ENCODE measurements at places on chromosomes 2 and 18.

- DNase-seq: no peak
These were observed 76.2 kb upstream of the ODC1 start for GRCh38 chr2:10524341-10524740.

DNA sequence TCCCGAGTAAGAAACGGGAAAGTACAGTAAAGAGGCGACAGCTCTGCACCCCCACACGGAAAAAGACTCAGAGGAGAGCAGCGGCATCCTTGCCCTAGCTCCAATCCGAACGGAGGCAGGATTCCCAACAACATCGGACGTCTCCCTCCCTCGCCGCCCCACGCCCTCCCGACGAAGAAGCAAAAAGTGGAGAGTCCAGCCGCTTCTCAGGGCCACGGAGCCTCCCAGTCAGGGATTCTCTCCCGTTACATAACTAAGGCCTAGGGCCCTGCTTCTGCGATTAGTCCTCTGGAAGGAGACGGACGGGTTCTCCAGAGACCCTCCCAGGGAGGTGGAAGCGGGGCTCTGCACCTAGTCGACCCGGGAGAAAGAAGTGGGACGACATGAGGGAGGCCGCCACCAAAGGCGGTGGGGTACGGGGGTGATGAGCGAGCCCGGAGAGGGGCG is 587 bp downstream of the SUMO1 start:
- peak; percentile 51 for DNase-seq

GRCh38 chr18:35683021-35683420 is 101.5 kb downstream of the GALNT1 start:
- no peak for DNase-seq

DNA sequence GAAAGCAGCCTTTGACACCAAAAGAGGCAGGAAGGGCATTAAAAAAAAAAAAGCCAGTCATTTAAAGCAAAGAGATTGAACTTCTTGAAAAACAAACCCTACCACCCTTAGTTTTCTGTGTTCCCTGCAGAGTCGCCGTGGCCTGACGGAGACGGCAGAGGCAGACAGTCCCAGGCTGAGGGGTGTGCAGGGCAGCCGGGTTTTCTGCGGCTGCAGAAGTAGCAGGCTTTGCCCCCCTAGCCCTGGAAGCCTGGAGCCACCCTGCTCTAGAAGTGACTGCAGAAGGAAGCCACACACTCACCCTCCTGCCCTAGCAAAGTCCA is 2.8 kb downstream of the INPP5D start:
- no peak for DNase-seq

- no peak for DNase-seq
These were observed 1.1 kb upstream of the NAPG start for GRCh38 chr18:10524507-10525370.

GRCh38 chr18:74817576-74817975 is 219.9 kb downstream of the ZNF407 start:
- no peak for DNase-seq

DNA sequence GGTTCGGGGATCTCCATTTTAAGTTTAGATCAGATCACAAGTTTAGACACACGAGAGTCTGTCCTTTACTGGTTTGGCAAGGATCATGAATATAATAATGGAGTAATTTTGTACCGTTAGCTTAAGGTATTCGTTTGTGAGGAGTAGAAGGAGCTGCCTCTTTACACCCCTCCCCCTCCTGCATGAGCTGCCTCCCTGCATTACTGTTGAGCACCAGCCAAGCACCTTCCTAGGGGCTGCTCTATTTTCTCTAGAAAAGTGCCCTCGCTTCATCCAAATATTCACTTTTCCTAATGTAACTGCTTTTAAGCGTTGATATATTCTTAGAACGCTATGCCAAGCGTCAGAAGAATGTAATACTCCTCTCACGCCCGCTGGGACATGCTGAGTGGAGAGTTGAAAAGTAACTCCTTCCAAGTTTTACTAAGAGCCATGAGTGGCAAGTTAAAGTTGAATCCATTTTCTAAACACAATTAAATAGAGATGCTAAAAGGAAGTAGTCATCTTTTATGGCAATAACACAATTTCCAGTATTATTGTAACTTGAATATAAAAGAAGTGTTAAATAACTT is 25.4 kb upstream of the SCN7A start:
- DNase-seq: no peak

DNA sequence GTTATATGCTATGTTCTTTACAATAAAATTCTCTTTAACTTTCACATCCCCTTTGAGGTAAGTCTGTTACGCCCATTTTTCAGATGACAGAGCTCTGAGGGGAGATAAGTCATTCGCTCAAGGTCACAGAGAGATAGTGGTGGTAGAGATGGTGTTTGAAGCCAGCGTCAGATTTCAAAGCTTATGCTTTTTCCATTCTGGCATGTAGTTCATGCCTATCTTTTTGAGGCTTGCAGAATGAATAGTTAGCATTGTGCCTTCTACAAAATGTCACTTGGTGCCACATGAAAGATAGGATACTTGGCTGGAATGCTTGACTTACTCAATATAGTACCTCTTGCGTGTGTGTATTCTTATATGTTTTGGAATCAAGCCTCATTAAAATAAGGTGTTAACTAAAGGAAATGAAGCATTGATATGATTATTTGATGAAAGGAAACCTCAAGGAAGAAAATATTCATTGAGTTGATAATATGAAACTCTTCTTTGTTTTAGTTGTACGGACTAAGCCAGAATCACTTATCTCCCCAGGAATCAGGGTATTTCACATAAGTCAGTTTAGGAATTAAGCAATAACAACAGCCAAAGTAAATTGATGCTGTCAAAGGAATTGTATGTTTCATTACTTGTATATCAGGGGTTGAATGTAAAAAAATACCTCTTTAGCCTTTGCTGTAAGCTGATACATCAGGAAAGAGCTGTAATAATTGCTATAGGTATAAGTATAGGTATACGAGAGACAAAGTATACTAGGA is 15.5 kb downstream of the SPATS2L start:
- no peak for DNase-seq

GRCh38 chr18:63997041-63997440 is 27.2 kb downstream of the SERPINB8 start:
- no peak for DNase-seq

DNA sequence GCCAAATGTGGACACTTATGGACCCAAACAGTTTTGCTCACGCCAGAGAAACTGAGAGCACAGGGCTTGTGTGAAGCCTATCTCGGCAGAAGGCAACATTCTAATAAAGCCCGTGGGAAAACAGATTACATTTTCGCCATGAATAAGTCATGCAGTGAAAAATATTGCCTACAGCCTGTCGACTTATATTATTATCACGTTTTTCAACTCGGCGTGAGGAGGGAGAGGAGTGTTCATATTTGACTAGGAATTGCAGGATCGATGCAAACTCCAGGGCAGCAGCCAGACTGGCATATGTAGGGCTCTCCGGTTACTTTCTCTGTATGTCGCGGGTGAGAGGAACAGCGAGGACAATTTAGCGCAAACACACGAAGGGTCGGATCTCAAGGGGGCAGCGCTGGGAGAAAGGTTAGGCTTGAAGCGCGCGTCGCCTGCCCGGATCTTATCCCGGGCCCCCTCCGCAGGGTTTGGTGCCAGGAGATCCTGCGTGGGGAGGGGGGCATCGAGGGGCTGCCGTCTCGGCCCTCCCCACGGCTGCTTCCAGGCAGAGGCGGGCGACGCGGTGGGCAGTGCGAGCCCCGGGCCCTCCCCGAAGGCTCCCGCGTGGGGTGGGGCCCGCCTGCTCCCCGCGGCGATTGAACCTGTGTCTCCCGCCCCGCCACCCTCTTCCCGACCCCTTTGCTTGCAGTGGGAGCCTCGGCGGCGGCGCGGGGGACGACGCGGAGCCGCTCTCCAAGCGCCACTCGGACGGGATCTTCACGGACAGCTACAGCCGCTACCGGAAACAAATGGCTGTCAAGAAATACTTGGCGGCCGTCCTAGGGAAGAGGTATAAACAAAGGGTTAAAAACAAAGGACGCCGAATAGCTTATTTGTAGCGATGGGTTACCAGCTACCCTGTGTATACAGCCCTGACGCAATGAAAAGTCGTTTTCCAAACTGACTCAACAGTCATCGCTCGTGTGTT is 4.4 kb downstream of the ADCYAP1 start:
- DNase-seq: peak; percentile 88

- DNase-seq: peak; percentile 9
These were observed 110.9 kb upstream of the CCDC150 start for GRCh38 chr2:196528486-196529223.

GRCh38 chr2:163248376-163249253 is 410.0 kb upstream of the KCNH7 start:
- no peak for DNase-seq

DNA sequence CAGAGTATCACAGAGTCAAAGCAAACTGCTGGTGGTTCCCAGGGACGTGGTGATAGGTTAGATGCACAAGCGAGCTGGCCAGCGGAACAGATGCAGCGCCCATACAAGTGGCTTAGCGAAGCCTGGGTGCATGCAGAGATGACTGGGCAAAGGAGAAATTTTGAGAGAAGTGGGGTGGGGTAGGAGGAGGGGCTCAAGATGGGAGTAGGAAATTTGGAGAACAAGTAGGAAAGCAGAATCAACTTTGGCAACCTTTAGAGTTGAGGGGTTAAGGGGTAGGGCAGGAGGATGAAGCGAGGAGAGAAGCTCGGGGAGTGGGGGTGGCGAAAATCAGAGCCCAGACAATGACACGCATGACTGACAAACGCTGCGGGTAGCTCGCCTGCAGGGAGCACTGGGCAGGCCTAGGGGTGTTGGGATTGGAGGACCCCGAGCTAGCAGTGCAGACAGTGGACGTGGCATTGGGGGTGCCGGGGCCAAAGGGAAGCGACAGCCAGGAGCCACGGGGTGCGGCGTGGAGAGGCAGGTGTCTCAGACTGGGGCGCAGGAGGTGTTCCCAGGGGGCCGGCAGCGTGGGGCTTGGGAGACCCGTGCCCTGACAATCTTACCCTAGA is 431 bp downstream of the FAM98A start:
- DNase-seq: peak; percentile 57

DNA sequence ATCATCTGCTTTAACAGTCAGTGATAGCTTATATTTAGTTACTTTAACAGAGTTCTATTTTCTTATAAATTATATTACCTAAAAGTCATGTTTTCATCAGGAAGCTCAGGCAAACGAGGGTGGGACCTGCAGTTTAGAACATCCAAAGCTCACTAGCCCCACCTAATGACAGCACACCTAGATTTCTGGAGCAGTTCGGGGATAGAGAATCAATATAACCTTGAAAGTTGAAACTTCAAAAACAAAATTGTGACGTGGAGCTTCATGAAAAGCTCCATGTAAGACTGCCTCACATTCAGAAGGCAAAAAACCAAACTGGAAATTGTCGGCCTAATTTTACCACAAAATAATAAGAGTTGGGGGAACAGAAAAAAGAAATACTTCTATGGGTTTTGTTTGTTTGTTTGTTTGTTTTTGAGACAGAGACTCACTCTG is 185.9 kb upstream of the CCDC150 start:
- DNase-seq: peak; percentile 65

DNA sequence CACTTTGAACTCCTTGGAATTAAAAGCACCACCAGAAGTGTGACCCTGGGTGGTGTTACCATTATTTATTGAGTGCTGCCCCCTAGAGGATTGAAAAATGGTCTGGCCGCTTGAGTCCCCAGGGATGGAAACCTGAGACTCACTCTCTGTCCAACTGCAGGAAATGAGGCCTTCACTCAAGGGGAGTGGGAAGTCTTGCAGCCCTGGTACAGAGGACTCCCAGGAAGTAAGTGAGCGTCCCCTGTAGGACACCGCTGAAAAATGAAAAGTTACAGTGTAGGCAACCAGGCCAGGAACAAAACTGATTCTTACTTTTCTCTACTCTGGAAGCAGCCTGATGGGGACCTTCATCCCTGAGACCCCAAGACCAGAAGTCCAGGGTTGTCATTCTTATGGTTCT is 2.2 kb upstream of the NRP2 start:
- DNase-seq: peak; percentile 95

DNA sequence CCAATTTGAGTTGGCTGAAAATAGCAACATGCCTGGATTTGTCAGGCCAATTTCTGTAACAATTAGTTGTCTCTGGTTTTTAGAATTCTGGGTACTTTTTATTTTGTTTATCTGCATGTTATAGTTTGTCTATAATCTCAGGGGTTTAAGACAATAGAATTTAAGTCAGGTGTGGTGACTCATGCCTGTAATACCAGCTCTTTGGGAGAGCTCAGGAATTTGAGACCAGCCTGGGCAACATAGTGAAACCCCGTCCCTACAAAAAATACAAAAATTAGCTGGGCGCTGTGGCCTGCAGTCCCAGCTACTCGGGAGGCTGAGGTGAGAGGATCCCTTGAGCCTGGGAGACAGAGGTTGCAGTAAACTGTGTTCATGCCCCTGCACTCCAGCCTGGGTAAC is 114.4 kb upstream of the GLS start:
- DNase-seq: no peak

GRCh38 chr18:78980777-78981380 is 1.3 kb downstream of the SALL3 start:
- no peak for DNase-seq

DNA sequence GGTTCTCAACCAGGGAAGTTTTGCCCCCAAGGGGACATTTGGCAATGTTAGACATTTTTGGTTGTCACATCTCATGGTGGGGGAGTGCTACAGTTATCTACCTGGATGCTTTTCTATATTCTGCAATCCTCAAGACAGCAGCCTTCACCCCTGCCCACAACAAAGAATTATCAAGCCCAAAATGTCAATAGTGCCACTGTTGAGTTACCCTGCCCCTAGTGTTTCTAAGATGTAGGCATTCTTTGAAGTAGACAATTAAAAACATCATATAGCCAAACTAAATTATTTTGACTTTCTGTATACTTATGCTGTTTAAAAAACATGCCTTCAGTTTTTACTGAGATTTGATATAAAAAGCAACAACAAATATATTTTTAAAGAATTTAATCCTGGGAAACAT is 48.0 kb downstream of the ABI2 start:
- DNase-seq: no peak

- no peak for DNase-seq
These were observed 48.7 kb upstream of the KIDINS220 start for GRCh38 chr2:8886202-8886518.

DNA sequence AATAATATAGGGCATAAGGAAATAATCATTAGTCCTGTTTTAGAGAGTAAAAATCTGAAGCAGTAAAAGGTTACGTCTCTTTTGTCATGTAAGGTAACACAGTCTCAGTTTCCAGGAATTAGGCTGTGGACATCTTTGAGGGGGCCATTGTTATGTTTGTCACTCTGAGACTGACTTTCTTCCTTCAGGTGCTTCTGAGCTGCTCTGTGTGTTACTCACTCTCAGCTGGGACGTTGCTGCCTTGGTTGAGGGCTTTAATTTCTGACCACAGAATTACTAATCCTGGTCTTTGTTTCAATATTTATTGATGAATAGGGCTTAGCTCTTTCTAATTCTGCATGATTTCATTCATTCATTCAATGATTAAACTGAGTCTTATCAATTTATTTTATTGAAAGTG is 55.9 kb upstream of the SLC38A11 start:
- DNase-seq: no peak
